Panc1 (cell line): ENCODE measurements at places on chromosomes 7 and 10. TPM values are rescaled to one million over a fixed set of nuclear protein-coding genes. Genes with fewer than 3 reads are reported as not detected.

DNA sequence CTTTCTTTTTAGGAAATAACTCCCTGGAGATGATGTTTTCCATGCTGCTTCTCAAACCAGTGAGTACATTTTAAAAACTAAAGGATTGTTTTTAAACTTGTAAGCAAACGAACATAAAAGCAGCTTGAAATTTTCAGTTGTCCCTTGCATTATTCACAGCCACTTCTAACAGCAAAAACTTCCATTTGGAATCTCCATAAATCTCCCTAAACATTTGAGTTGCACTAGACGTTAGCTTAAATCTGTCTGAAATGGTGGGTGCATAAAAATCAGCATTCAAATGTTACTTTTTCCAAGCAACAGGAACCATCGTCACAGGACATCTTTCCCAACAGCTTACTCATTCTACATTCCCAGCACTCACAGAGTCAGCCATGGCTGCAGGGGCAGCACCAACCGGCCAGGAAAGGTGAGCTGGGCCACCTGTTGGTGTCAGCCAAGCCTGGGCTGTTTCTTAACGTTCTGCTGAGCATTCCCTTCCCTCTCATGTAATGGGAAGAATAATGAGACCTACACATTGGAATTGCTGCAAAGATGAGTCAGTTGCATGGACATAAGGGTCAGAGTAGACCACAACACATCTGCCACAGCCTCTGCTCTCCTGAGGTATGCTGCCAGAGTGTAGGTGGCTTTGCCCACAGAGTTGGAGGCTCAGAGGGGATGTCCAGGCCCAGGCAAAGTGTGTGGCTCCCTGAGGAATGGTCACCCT is 163.2 kb downstream of the TNS3 start:
- no peak for DNase-seq
- peaks cover 80% of the 10 kb centered on the region for H3K36me3 ChIP-seq
- peaks cover 13% of the 10 kb centered on the region for H3K4me1 ChIP-seq
- no peak overlapping the region; the same call in 1 of the 2 replicates for H3K27ac ChIP-seq

The VSTM2A gene
- total RNA-seq, result not detected

GRCh38 chr7:120724448-120724847 is 133.5 kb downstream of the TSPAN12 start:
- H3K27me3 ChIP-seq, result no peaks in the 10 kb centered on the region
- no peak overlapping the region for H3K27ac ChIP-seq
- H3K4me3 ChIP-seq, result no peak overlapping the region
- H3K36me3 ChIP-seq, result no peaks in the 10 kb centered on the region

GRCh38 chr10:130022511-130023299 is 58.6 kb upstream of the EBF3 start:
- no peaks in the 10 kb centered on the region for H3K4me1 ChIP-seq
- DNase-seq, result no peak
- no peaks in the 10 kb centered on the region for H3K36me3 ChIP-seq
- no peak overlapping the region for H3K27ac ChIP-seq
- no peaks in the 10 kb centered on the region for H3K27me3 ChIP-seq

GRCh38 chr7:22385326-22385725 is 28.4 kb upstream of the RAPGEF5 start:
- no peak for DNase-seq
- H3K27me3 ChIP-seq, result no peaks in the 10 kb centered on the region; the same call in 1 of the 2 replicates
- H3K36me3 ChIP-seq, result no peaks in the 10 kb centered on the region
- H3K27ac ChIP-seq, result no peak overlapping the region

The WNT16 gene
- 0.39 TPM for total RNA-seq
